ENCODE measurements at places on chromosomes 3 and 15.

DNA sequence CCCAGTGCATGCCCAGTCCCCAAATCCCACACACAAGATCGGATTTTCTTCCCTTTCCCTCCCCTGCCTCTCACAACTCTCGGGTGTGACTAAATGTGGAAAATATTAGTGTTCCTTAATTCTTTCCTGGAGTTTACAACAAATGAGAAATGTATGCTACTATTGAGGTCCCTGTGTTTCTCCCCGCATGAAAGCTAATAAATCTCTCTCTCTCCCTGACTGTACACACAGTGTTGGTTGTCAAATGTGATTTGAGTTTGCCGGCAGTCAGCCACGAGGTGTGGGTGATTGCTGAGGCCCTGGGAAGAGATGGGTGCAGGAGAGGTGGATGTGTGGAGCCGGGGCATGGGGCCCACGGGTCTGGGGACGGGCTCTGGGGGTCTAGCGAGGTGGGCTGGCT, 161.4 kb upstream of the IQSEC1 start:
- no peak for DNase-seq

GRCh38 chr3:185120126-185120525, 32.7 kb downstream of the C3orf70 start:
- no peak for DNase-seq

DNA sequence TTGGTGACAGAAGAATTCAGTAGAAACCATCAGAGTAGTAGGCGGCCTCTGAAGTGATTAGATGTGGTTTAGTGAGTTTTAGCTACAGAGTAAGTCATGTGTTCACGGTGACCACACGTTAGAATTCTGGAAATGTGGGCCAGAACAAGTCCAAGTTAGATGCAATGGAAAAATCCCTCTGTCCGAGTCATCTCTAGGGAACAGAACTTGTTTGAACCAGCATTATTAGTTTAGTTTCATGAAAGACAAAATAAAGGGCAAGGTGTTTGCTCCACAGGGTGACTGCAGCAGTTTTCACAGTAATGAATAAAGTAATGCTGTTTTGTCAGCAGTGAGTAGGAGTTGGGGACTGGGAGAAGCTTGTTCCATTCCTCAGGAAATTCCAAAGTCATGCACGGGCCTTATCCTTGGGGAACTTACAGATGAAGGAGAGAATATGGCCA, 100.2 kb downstream of the CGNL1 start:
- DNase-seq: no peak

DNA sequence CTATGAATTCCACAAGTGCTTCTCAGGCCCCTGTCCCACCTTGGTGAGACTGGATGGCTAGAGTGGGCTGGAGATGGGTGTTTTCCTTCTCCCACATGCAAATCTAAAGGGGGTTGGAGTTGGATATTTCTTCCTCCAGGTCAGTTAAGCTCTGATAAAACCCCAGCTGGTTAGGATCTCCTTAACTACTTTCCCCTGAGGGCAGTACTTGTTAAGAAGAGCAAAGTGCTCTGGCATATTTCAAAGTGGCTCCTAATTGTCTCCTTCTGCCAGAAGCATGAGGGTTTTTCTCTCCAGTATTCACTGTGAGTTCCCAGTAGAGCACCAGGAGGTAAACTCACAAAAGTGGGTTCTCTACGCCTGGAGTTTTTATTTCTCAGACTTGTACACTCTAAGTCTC, 31.4 kb downstream of the COL6A6 start:
- DNase-seq: no peak

GRCh38 chr3:46574243-46574646, 8.1 kb upstream of the LRRC2 start:
- DNase-seq: no peak

- no peak for DNase-seq
These were observed 66.0 kb downstream of the RBMS3 start for GRCh38 chr3:29346828-29347227.

GRCh38 chr3:34394978-34395748, 596.7 kb downstream of the PDCD6IP start:
- no peak for DNase-seq

DNA sequence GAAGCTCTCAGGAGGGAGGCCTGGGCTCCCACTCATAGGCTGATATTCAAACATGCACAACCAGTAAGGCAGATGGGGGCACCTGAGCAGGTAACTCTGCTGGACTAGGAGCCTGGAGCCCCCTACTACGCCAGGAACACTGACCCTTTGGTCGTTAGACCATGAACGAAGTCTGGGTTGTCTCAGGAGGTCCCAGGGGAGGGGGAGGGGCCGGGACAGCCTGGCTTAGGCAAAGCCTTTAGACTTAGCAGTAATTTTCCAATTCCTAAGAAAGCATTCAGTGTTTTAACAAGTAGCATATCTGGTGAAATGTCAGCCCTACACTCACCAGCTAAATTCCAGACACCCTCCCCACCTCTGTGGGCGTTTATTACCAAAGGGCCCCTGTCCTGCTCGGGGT, 67.4 kb upstream of the ST8SIA2 start:
- no peak for DNase-seq

DNA sequence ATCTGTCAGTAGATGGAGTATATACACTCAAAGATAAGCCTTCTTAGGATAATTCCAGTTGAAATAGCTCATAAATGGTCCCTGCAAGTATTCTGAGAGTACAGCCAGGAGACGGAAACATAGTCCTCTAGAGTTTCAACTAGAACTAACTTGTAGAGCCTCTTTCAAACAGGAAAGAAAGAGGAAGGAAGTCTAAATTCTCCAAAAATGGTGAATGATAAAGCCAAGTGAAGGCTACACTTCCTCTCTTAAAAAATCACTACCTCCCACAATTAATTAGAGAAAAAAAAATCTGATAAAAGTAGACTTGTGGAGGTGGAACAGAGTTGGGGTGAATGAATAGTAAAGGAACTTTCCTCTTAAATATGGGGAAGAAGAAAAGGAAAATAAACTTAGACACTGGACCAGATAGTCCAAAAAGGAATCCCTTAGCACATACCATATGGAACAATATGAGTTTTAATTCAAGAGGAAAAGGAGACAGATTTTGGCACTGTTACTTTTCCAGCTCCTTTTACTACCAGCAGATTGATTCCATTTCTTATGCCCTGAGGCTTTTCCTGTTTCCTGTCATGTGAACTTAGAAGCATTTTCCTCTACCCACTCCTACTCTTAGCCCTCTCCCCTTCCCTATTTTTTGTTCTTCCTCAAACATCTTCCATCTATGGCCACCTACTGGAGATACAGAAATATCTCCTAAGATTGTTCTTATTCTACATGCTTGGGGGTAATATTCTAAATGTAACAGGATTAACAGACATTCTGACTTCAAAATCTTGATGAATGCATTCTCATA, 207.6 kb downstream of the CHST2 start:
- no peak for DNase-seq

- DNase-seq: no peak
These were observed 157.6 kb downstream of the ATP10A start for GRCh38 chr15:25705433-25706115.

DNA sequence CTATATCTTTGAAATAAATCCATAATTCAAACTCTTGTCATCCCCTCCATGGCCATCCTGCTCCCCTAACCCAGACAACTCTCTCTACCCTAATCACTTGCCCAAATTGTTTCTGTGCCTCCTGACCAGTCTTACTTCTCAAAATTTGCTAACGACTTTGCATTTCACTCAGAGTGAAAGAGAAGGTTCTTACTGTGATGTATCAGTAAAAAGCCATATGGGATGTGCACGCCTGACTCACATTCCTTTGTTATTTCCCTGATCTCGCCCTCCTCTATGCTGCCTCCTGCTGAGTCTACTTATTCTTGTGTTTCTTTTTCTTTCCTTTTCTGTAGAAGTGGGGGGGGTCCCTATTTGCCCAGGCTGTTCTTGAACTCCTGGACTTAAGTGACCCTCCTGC, 487.2 kb upstream of the FRG2C start:
- no peak for DNase-seq

DNA sequence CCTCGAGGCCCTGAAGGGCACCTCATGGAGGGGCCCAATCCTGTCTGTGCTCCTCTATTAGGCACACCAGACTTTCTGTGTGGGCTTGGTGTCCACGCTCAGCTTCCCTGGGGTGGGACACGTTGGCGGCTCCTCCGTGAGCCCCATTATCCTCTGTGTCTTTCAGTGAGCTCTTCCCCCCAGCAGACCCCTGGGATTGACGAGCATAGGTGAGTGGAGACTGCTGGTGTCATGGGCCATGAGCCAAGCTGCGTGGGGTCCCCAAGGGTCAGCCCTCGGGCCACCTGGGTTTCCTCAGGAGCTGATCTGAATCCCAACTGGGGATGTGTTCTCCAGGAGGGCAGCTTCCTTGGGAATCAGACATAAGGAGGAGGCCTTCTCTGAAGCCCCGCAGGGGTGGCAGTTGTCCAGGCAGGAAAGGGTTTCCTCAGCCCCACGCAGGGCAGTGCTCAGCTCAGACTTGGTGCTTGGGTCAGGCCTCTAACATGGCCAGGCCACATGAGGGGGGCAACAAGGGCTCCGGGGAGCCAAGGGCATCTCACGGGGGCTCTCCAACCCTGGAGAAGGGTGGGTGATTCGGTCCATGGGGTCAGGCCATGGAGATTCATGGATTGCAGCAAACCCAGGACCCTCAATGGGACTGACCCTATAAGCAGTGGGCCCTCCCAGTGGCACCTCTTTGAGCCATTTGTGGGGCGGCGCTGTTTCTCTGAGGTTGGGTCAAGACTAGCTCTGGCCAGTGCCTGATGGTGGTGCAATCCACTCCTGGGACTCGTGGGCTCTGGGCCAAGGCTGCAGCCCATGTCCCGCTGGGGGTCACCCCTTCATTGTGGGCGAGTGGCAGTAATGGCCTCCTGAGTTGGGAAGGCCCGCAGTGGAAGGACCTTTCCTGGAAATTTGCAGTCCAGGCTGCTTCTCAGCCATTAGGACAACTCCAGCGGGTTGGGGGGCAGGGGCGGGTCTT, 222.5 kb downstream of the SNRPN start:
- no peak for DNase-seq

DNA sequence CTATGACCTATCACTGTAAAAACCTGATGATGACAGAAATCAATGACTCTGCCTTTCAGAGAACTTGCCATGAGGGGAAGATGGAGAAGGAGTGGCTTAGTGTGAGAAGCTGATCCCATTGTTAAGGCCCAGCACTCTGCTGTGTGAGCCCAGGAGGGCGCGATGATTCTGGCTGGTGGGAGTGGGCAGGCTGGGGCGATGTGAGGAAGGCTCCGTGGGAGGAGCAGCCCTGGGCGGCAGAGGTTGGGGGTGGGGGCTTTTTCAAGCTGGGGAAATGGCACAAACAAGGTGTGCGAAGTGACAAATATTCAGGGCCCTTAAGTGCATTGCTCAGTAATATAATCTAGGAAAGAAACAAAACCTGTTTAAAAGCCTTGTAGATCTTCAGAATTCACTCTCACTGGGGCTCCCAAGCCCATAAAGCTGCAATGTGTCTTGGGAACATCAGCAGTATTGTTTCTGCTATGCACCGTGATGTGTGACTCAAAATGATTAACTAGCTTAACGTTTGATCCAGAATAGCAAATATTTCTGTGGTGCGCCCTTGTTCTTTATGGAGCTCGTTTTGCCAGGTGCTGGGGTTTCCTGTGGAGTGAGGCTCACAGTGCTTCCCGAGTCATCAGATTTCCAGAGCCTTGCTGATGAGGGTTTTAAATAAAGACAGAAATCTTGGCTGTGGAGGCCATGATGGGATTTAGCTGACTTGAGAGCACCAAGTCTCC, 141.0 kb downstream of the CHDH start:
- DNase-seq: no peak

DNA sequence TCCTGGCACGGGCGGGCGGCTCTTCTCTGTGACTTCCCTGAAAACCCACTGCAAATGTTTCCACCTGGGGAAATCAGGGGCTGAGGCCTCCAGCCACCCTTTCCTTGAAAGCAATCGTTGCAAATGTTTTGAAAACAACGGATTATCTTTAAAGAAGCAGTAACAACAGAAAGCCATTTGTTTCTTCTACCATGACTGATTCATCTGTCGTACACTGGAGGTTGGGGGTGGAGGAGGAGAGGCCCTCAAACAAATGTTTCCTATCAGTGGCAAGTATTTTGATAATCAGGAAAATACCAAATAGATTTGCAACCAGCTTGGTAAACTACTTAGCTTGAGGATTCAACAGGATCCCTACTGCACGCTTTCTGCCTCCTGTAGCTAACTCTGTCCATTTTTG, 114.9 kb downstream of the PDZRN3 start:
- DNase-seq: no peak

DNA sequence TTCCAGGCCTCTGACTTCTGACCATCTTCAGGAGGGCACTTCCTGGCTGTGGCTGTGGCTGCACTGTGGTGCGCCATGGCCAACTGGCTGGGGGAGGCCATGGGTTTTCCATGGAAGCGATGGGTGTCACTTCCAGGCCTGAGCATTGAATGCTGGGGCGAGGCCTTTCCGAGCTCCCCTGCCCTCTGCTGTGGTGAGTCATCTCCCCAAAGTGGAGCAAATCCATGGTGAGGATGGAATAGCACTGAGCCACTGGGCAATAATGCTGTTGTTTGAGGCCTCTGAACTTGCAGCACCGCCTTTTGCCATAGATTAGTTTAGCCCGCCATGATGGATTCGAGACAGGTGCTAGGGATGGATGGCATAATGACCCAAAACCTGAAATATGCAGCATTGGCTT, 155.5 kb downstream of the GABRG3 start:
- DNase-seq: no peak

GRCh38 chr3:68666429-68667136, 265.8 kb downstream of the TAFA4 start:
- no peak for DNase-seq

- no peak for DNase-seq
These were observed 11.2 kb downstream of the APBA2 start for GRCh38 chr15:28896951-28897350.

- no peak for DNase-seq
These were observed 16.3 kb upstream of the ERC2 start for GRCh38 chr3:56484525-56485032.

DNA sequence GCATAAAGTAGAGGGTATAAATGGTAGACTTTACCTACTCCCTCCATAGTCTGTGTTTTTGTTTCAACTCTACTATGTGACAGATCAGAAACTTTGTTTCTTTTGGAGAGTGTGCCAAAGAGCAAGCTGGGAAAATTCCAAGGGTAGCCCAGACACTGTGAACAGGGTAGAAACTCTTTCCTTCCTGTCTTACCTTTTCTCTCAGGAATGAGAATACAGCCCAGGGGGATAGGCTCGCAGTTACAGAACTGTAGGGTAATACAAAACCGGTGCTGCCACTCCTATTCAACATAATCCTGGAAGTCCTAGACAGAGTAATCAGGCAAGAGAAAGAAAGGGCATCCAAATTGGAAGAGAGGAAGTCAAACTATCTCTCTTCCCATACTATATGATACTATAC, 256.3 kb downstream of the CPNE4 start:
- DNase-seq: no peak

GRCh38 chr3:69791106-69791505, 51.8 kb downstream of the MITF start:
- no peak for DNase-seq

- no peak for DNase-seq
These were observed 91.0 kb downstream of the LRTM1 start for GRCh38 chr3:54836871-54837270.

Data from frontal cortex (tissue), 4 donors.